Activated CD8-positive, alpha-beta memory T cell treated with anti-CD3 and anti-CD28 coated beads for 1 hour (primary cell): ENCODE measurements at places on chromosomes 12 and 14.

DNA sequence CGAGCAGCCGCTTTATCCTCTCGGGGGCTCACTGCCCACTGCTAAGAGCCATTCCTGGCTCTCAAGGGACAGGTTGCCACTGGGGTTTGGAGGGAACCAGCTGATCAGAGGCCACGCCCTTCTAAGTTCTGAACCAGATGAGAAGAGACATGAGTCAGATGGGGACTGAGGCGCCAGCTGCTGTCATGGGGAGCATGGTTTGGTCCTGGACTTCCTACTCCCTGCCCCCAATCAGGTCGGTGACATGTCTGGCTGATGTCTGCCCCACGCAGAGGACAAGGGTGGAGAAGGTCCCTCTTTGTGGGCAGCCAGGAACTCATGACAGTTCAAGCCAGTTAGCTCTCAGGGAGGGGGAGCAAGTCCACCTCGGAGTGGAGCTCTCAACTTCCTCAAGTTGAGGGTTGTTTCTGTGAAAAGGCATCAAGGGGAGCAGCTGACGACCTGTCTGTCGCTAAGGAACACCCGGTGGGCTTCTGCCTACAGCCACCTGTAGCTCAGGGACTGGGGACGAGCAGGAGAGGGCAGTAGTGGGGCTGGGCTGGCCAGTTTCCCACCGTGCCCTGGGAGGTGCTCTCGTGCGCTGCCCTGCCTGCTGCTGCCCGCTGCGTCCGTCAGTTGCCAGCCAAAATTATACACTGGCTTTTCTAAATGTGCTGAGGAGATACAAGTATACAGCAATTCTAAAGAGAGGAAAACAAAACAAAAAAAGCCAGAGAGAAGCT is 20.5 kb downstream of the PSMC1 start:
- no peak for DNase-seq

GRCh38 chr12:68119250-68119649 is 40.3 kb downstream of the IFNG start:
- DNase-seq, result no peak

DNA sequence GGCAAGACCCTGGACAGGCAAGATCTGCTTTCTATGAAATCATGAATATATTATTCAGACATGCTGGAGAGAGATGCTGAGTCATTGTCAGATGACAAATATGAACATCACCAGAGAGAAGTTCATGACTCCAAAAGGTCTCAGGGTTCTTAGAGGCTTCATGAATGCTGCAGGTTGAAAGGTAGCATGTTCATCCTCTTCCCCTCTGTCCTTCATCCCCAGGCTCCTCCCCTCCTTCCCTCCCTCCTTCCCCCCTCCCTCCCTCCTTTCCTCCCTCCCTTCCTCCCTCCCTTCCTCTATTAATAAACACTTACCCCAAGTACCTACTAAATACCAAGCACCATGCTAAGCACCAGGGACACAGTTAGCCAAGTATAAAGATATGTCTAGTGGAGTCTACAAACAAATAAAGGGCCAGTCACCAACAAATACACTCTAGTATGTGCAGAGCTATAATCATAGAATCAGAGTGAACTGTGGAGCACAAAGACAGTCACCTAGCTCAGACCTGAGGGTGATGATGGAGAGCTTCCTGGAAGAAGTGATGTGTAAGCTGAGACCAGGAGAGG is 46.2 kb downstream of the RPH3A start:
- DNase-seq, result no peak

DNA sequence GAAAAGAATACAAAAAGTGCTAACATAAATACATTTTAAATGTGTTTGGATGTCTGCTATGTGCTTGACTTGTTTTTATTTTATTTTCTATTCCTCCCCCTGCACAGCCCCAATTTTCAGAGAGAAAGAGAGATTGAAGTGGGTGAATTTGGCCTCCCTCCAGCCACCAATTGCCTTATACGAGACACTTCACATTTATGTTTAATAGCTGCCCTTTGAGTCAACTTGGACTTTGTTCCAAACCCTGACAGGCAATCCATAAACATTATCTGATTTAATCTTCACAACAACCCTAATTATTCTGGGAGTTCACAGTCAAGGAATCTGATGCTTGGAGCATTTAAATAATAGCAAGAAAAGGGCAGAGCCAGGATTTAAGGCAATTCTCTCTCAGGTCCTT is 161.7 kb downstream of the SLC15A4 start:
- DNase-seq, result no peak

DNA sequence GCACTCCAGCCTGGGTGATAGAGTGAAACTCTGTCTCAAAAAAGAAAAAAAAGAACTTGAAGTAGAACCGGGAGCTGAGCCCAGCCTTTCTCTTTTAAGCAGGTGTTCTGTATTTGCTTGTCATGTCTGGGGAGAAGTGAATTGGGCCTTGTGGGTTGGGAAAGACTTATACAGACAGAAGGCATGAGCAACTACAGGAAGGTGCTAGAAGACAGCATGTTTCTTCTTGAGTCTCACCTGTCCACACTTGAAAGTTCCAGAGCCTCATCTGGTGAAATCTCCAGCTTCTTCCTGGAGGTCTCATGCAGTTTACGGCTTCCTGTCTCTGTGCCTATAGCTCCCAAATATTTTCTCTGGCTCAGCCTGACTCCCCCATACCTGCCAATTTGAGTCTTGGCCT is 2.5 kb downstream of the PGAM5 start:
- no peak for DNase-seq
